ENCODE measurements at places on chromosomes 13 and 19.

DNA sequence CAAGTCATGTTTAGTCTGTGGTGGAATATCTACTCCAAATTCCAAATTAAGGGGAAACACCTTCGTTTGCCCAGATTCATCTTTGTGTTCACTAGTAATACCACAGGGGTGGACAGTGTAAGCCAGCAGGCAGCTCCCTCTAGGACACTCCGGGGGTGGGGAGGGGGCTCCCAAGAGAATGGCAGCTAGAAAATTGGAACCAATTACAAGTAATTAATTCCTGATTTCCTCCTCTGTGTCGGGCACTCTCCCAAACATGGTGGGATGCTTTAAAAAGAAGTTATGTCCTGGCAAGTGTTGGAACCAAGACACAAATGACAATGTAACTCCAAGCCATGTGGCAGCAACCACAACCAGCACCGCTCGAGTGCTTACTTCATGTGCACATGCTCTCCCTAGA, 5.9 kb downstream of the COL4A1 start:
- peak; percentile 15 for DNase-seq

DNA sequence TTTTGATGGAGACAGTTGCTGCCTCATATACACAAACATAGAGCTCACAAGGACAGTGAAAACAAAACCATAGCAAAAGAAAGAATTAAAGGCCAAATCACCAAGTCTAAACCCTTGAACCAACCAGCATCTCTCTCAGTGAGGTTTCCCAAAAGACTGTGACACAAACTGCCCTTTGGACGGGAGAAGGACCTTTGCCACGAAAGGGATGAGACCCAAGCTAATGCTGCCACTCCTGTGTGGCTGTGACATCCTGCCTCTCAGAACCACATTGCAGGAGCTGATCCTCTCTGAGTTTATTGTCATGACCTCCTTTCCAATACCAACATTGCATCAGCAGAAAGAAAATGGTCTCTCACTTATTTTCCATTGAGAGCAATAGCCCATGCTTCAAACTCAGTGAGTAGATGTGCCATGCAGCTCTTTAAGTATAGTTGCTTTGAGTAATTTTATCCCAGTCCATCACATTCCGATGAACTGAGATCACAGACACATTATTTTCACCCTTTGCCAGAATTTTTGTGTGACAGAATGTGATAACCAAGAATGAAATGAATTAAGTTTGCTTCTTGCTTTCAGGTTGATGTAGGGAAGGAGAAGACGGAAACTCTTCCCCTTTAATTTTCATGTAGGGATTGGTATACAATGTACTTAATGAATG, 133.5 kb upstream of the IRS2 start:
- DNase-seq: no peak

DNA sequence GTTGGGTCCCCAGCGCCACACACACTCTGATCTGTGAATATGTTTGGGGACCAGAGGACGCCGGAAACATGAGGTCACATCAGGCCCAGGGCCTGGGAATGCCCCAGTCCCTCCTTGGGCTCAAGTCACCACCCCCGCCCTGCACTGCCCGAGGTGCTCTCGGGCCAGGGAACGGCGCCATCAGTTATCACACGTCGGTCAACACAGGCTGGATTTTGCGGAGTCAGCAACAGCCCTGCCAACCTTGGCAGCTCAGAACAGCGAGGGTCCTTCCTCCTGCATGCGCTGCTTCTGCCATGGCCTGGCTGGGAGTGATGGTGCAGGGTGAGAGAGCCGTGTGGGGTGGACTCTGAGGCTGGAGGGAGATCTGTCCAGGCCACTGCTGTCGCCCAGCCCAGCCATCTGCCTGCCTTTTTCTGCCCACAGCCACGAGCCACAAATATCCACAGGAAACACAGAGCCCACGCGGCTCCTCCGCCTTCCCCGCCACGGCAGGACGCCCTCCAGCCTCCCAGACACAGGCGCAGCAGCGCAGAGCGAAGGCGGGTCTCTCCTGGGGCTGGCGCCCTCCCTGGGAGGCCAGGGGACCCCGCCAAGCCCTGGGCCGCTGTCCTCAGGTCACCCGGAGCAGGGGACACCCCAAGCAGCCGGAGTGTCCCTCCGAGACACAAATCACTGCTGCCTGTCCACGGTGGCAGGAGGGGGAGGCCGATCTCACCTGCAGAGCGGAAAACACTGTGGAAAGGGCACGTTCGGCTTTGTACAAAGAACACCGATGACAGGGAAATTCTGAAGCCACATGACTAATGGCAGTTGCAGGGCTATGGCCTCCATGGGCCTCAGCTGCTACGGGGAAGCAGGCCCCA, 31.6 kb upstream of the CACTIN start:
- no peak for DNase-seq

DNA sequence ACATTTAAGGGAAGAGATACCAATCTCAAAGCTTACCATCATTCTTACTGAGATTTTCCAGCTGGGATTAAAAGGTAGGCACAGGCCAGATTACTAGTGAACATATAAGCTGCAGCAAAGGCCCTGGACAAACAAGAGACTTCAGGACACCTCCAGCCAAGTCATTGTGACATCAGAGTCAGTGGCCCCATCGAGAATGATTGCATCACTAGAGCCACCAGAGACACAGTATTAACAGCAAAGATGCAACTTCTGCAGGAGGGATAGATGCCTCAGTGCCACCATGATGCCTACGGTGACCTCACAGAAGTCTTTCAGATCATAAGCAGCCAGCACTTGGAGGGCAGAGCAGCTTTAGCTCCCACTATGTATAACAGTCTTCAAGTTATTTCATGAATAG, 8.6 kb downstream of the RUBCNL start:
- no peak for DNase-seq

GRCh38 chr13:112704308-112705145, 14.7 kb downstream of the ATP11A start:
- peak; percentile 36 for DNase-seq

GRCh38 chr13:40682449-40683240, 16.2 kb upstream of the FOXO1 start:
- DNase-seq: no peak

GRCh38 chr13:44463759-44464158, 90.1 kb downstream of the SERP2 start:
- no peak for DNase-seq

- no peak for DNase-seq
Observed at GRCh38 chr19:38898788-38899446, 501 bp downstream of the SIRT2 start.

- no peak for DNase-seq
Observed at GRCh38 chr13:64992314-64992713, 2237.8 kb downstream of the PCDH9 start.

DNA sequence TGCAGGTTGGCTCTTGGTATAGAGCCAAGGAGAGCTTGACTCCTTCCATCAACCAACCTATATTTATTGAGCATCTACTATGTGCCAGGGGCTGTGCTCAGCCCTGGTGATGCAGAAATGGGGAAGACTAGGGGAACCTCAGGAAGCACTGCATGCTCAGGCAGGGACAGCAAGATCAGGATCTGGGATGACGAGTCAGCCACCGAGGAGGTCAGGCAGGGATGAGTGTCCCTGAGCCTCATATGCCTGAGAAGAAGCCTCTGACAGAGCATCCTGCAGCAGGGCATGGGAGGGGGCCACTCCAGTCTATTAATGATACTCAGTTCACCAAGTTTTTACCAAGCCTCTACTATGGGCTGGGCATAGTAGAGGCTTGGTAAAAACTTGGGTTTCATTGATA, 158.1 kb downstream of the KATNAL1 start:
- DNase-seq: no peak

DNA sequence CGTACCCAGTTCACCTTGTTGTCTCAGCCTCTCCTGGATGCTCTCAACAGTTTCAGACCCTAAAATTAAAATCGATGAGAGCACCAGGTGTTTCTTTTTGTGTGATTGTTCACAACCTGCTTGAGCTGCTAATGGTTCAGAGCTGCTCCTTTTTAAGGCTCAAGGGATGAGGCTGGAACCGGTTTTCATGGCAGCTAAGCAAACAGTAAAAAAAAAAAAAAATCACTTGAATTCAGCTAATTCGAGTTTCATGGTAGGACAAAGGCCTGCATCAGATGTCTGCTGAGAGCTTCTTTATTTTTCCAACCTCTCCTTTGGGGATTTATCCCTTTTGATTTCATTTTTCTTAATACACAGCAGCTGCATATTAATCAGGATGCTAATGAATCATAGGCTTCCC, 6.5 kb downstream of the SYCE2 start:
- DNase-seq: no peak

DNA sequence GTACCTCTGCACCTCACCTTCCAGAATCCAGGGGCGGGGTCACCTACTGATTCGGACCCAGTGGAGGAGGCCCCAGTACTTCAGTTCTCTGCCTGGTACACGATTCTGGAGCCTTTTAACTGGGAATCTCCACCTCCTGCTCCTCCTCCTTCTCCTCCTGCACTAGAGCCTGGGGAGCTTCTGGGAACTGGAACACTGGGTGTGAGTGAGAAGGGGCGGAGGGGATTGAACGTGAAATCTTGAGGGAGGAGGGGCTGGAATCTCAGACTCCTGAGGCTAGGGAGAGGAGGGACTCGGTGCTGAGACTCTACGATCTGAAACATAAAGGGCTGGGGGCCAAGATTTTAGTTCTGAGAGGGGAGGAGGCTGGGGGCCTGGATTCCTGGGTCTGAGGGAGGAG, at the start of gene KLK8:
Gene KLK8 (minus strand): TSS at position 90 of the 400 bp plus-strand sequence. CDS start 437 bp downstream, outside the sequence.
- DNase-seq: no peak

DNA sequence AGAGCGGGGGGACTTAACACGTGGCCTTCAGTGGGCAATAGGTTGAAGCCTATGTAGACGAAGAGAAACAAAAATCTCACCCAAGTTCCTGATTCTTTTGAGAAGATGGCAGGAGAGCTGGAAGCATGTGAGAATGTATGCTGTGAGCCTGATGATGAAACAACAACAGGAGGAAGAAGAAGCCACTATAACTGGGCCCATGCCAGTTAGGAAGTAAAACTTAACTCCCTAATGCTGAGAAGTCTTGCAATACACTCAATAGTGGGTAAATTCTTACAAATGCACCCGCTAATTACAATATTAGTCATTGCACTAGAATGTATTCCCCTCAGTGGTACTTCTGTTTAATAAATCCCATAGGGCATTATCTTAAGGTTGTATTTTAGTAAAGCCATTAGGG, 9.1 kb downstream of the PCDH17 start:
- no peak for DNase-seq

DNA sequence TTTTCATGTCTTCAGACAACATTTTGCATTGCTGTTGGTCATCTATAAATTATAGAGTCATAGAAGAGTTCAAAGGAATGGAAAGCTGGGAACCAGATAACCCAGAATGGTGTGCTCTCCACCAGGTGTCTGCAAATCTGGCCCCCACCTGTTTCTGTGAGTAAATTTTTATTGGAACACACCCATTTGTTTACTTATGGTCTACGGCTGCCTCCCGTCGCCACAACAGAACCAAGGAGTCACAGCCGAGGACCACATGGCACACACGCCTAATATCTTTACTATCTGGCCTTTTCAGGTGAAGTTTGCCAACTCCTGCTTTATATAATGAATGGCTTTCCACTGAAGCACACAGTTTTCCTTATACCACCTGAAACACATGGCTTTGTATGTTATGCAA, 58.2 kb downstream of the EFNB2 start:
- DNase-seq: no peak

- DNase-seq: no peak
Observed at GRCh38 chr13:78409172-78409571, 194.2 kb downstream of the POU4F1 start.

DNA sequence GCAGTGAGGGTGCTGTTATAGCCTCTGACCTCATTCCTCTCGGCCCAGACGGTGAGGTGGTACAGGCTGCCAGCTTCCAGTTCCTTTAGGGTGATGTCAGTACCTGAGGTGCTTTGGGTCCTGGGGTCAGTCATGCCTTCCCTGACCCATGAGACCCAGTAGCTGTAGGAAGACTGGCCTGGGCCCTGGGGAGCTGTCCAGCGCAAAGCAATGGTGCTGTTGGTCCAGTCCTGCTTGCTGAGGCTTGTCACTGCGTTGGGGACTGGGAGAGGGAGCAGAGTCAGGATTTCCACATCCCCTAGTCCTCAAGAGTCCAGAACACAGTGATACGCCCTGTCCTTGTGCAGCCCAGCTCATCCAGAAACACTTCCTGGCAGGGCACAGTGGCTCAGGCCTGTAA, 10.7 kb downstream of the PTPRH start:
- DNase-seq: no peak

- no peak for DNase-seq
Observed at GRCh38 chr13:27113436-27113835, 58.2 kb downstream of the USP12 start.

DNA sequence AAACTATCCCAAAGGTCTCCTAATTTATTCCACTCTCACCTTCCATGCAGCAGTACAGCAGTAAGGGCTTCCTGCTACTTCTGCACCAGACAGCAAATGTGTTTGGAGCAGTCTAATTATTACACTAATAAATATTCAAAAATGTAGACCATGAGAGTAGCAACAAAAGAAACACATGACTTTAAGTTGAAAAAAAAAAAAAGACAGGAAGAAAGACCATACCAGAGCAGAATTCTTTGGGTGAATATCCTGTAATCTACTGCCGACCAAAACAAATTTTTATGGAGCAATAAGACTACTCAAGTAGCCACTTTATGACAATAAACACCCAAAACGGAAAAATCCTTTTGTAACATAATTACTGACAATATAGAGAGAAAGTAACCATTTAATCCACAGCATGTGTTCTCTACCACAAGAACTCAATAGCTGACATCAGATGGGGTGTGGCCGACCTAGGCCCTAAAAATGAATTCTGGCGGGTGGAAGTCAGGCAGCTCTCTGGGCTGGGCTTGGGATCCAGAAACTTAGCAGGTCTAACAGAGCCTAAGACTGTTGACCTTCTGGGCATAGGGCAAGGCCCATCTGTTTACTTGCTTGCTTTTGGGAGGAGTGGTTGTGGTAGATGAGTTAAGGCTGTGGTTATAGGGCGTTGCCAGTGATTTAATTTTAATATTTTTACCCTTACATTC, 4.6 kb downstream of the KLF12 start:
- no peak for DNase-seq

DNA sequence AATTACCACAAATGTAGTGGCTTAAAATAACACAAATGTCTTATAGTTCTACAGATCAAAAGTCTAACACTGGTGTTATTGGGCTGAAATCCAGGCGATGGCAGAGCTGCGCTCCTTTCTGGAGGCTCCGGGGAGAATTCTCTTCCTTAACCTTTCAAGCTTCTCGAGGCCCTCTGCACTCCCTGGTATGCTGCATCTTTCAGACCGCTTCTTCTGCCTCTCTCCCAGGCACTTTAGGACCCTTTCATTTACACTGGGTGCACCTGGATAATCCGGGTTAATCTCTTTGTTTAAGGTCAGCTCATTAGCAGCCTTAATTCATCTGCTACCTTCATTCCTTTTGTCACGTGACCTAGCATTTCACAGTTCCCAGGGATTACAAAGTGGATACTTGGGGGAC, 211.3 kb upstream of the RFC3 start:
- no peak for DNase-seq

DNA sequence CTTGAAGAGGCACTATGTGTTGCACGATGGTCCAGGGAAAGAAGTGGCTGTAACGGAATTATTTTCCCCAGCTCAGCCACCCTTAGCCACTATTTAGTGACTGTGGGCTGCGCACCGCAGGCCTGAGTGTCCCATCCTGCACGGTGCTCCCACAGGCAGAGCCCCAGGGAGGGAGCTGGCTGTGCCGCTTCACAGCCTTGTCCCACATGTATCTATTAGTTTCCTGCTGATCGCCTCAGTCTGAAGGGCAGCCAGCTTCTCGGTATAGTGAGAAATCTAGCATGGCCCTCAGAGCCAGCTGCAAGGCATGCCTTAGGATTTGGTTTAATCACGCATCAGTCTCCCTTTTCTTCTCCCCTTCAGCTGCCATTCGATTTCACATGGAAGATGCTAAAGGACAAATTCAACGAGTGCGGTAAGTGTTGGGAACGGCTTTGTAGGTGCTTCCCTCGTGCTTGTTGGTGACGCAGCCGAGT, 15.7 kb downstream of the PRAM1 start:
- DNase-seq: no peak

Measured in uterus (tissue), 4 donors.